ENCODE measurements at places on chromosomes 4 and X. TPM values are rescaled to one million over a fixed set of nuclear protein-coding genes. Genes with fewer than 3 reads are reported as not detected.

- no peaks in the 10 kb centered on the region for H3K36me3 ChIP-seq
- H3K27ac ChIP-seq = no peak overlapping the region
- H3K4me3 ChIP-seq = no peak overlapping the region
- no peaks in the 10 kb centered on the region for H3K4me1 ChIP-seq
Observed at GRCh38 chrX:119374736-119375135, 24.4 kb upstream of the SLC25A43 start.

DNA sequence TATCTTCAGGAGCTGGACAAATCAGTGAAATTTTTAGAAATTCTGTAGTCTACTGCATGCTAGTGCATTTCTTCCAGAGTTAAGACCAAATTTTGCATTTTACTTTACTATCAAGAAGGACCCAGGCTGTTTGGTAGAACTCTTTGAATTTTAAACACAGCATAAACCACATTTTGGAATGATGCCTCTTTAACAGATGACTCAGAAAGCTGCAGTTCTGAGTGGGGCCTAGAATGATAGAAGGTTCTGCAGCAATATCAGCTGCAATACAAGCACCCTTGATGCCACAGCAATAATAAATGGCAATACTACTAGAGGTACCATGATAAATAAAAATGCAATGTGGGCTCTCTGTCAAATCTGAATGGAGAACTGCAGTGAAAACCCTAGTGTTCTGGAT lies 198.7 kb downstream of the TMA16 start:
- no peaks in the 10 kb centered on the region for H3K4me1 ChIP-seq
- H3K4me3 ChIP-seq = no peak overlapping the region
- H3K36me3 ChIP-seq = no peaks in the 10 kb centered on the region
- H3K27ac ChIP-seq = no peak overlapping the region
- no peaks in the 10 kb centered on the region for H3K27me3 ChIP-seq
- DNase-seq = no peak

- DNase-seq = no peak
- no peaks in the 10 kb centered on the region for H3K36me3 ChIP-seq
- H3K4me1 ChIP-seq = no peaks in the 10 kb centered on the region
- H3K4me3 ChIP-seq = no peak overlapping the region
- no peaks in the 10 kb centered on the region for H3K27me3 ChIP-seq
Observed at GRCh38 chrX:130443875-130444274, 42.1 kb downstream of the RBMX2 start.

- H3K36me3 ChIP-seq = no peaks in the 10 kb centered on the region
- peak overlapping the region; percentile 65 for H3K27ac ChIP-seq
- no peak for DNase-seq
- peak overlapping the region; percentile 64 for H3K4me3 ChIP-seq
Observed at GRCh38 chr4:1579001-1579900, 104.9 kb downstream of the FAM53A start.

GRCh38 chr4:66628146-66628545 lies 917.2 kb downstream of the CENPC start:
- H3K36me3 ChIP-seq = no peaks in the 10 kb centered on the region
- H3K27me3 ChIP-seq = no peaks in the 10 kb centered on the region
- no peak overlapping the region for H3K4me3 ChIP-seq

DNA sequence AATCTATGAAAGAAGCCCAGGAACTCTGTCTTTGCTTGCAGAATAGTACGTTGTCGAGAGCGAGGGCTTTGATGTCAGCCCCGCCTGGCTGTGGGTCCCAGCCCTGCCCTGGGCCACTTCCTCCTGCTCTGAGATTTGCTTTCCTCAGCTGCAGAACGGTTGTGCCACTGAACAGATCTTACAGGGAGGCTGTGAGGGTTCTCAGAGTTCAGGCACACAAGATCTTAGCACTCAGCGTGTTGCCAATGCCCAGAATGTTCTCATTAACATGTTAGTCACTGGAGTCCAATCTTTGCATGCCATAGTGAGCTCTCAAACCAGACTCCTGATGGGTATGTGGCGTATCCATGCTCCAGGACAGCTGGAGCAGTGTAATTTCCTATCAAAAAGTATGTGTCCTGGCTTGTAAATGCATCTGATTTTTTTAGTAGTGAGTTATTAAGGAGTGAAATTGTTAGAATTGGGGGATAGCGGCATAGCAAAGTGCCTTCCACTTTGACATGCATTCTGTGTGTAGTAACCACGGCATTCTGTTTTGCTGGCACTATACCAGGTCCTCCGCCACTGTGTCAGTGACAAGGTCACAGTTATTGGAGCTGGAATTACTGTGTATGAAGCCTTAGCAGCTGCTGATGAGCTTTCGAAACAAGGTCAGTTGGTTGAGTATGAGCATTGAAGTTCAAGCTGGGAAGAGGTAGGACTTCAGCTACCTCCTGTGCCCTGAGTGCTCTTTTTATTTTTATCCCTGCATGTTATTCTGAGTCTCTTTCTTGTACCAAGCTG lies 31.6 kb downstream of the TKTL1 start:
- H3K27me3 ChIP-seq = no peaks in the 10 kb centered on the region
- no peak for DNase-seq
- peaks cover 7% of the 10 kb centered on the region for H3K4me1 ChIP-seq
- no peaks in the 10 kb centered on the region for H3K36me3 ChIP-seq
- H3K4me3 ChIP-seq = no peak overlapping the region

- no peaks in the 10 kb centered on the region for H3K27me3 ChIP-seq
- H3K27ac ChIP-seq = no peak overlapping the region
- no peaks in the 10 kb centered on the region for H3K36me3 ChIP-seq
- DNase-seq = no peak
Observed at GRCh38 chrX:139842326-139843185, 90.3 kb downstream of the ATP11C start.

DNA sequence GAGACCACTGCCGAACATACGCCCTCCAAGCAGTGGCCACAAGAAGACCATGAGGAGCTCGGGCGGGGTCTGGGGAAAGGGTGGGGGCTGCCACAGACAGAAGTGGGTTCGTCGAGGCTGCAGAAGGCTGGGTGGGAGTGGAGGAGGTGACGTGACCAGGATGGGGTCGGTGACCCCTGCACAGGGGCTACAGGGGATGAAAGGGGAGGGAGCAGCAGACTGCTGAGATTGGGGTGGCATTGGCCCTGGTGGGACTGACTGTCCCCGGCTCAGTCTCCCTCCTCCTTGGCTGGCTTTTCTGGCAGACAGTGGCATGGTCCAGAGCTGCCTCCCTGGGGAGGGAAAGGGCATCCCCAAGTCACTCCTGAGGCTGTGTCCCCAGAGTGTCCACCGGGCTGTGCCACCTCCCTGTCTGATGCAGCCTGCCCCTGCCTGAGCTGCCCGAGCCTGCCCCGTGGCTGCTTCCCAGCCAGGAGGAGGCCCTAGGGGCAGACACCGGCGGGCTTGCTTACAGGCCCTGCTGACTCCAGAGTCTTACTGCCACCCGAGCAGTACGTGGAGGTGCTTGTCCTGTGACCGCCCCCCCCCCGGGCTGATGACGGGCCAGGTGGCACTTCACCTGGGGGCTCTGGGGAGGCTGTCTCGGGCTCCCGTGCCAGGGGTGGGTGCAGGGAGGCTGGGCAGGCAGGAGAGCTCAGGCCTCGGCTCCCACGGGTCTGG lies 7.2 kb downstream of the SH3BP2 start:
- no peaks in the 10 kb centered on the region for H3K27me3 ChIP-seq
- H3K4me1 ChIP-seq = peaks cover 98% of the 10 kb centered on the region
- H3K36me3 ChIP-seq = no peaks in the 10 kb centered on the region
- H3K27ac ChIP-seq = peak overlapping the region; percentile 90

Gene PHEX
- total RNA-seq = 0.49 TPM

Gene FAM13A
- total RNA-seq = 32.2 TPM

Gene TMPRSS11D
- 72.4 TPM for total RNA-seq

Gene MAGEB3
- total RNA-seq = not detected
